Retina (tissue), 1 donor: ENCODE measurements at places on chromosomes 5 and 9.

DNA sequence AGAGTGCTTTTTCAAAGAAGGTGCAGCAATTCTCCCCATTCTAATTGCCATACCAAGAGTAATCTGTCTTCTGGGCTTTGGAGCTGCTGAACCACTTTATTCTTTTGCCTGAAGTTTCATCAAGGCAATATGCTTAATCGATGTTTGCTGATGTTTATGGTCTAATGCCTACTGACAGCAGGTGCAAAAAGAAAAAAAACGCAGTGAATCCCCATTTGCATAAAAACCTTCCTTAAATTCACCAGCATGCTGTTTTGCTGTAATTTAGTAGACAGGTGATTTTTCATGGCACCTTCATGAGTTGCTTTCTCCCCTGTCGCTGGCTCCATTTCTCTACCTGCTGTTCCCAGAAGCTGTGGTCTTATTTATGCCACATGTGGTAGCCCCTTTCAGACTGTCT is 83.1 kb upstream of the MAST4 start:
- no peak for DNase-seq

DNA sequence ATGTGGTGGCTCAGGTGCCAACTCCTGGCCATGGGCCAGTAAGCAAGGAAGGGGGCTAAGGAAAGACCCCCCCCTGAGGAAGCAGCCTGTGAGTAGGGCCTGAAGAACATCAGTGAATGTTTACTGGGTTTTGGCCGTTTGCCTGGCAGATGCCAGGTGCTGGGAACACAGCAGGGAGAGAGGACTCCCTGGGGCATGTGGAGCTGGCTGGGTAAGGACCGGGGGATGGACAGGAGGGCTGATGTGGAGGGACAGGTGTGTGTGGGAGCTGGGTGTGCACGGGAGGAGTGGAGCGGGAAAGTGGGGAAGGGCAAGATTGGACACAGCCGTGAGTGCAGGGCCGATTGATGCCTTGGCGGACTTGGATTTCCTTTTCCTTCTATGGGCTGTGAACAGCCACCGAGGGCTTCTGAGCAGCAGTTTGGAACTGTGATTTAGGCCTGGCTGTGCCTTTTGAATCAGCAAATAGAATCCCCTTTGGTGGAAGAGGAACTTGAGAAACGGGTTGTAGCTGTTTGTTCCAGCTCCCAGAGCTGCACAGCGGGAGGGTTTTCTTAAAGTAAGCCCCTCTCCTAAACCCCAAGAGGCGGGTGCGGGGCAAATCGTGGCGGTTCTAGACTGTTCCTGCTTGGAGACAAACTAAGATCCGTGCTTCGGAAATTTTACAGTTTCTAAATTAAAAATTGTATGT is 3.1 kb downstream of the HMCN2 start:
- no peak for DNase-seq

- no peak for DNase-seq
Measured at GRCh38 chr5:96227957-96228356, 205.1 kb downstream of the PCSK1 start.

GRCh38 chr5:159337016-159337955 is 7.0 kb upstream of the IL12B start:
- no peak for DNase-seq
